ELF-1 (cell line): ENCODE measurements at places on chromosomes 4 and X.

- DNase-seq, result no peak
Measured at GRCh38 chrX:118347736-118348135, 1.8 kb downstream of the WDR44 start.

DNA sequence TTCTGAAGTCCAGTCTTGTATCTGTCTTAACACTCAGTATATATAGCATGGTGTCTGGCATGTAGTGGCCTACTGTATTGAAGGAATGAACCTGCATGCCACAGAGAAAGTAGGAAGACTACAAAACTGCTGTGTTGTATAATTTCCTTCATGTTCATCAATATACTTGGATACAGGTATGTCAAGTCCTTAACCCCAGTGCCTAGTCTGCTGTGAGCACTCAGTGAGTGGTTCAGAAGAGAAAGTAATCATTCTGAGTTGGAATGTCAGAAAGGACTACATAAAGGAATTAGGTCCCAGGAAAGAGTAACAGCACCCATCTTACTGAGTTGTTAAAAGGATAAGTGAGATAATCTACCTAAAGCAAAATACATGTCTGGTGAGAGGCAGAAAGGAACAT is 32.0 kb downstream of the ABCE1 start:
- DNase-seq, result no peak

DNA sequence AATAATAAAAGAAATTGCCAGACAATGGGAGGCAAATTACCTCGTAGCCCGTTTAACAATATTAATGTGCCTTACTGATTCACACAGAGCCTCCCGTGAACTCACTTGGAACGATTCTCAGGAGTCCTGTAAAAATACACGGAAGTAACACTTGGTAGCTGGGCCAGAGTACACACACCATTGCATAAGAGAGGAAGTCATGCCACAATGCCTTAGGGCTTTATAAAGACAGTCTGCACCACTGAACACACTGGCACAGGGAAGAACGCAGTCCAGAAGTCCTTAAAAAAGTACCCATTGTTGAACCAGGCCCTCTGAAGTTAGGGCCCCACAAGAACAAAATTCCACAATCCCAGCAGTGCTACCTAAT is 15.1 kb downstream of the SLC2A9 start:
- DNase-seq, result no peak

- no peak for DNase-seq
Measured at GRCh38 chr4:27245216-27245615, 384.6 kb downstream of the STIM2 start.

GRCh38 chrX:85114776-85115175 is 111.1 kb downstream of the APOOL start:
- no peak for DNase-seq

DNA sequence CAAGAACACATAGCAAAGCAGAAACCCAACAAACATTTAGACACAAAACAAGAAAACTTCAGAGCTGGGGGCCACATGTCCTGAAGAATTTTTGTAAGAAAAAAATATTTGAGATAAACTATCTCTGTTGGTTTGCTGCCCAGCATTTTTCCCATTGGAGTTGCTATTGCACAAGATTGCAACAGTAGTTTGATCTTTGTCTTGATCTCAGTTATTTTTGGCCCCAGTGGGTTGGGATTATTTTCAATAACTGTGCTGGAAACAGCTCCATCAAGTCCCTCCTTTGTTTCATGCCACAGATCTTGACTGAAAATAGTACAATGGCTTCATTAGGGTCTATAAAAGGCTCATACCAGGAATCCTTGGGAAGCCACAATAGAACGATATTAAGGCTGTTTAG is 103.8 kb upstream of the RAI2 start:
- no peak for DNase-seq

DNA sequence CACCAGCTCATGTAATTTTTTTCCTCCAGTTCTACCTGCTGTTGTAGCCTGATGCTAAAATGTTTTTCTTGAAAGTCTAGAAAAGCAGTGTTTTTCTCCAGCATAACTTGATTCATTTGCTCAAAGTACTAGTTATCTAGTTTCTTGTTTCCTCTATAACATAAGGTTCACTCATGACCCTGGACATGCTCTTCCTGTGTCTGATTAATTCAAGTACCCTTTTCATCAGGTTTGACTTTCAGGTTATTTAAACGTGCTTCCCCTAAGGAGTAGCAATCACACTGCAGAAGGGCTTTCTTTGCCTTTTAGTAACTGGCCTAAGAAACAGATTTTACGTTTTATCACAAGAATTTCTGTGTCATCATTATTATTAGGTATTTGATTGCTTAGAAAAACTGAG is 66.8 kb upstream of the EGFL6 start:
- DNase-seq, result no peak

- no peak for DNase-seq
Measured at GRCh38 chrX:69110116-69110530, 55.1 kb downstream of the PJA1 start.

DNA sequence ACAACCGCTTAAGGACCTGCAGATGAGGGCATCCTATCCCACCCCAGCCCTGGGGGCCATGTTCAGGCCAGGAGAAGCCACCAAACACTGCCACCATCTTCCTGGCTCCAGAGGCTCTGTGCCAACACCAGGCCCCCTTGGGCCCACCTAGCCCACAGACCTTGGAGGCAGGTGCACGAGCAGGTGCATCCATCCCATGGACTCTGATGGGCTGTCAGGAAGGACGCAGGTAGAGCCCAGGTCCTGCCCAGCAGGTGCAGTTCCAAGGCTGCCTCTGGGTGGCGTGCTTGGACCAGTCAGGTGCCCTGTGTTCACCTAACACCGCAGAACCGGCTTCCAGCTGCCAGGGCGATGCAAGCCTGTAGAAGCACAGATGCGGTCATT is 22.8 kb upstream of the PDE6B start:
- DNase-seq, result peak; percentile 87

- peak; percentile 15 for DNase-seq
Measured at GRCh38 chr4:60805500-60806313, 394.4 kb upstream of the ADGRL3 start.

- DNase-seq, result no peak
Measured at GRCh38 chrX:18026166-18026565, 165.1 kb upstream of the RAI2 start.

DNA sequence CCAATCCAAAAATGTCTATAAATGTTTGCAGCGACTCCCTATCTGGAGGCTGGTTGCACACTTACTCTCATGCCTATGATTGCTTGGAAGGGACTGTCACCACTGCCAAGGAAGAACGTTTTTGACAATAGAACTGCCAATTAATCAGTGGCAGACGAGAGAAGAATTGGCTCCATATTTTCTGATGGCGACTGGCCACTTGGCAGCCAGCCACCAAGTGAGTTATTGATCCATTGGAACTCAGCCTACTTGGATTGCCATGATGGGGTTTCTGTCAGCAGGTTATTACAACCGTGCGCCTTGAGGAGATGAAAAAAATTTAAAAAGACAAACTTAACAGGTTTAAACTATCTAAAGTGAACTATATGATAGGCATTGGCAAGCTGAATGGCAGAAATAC is 47.4 kb downstream of the LINC00632 start:
- DNase-seq, result no peak

DNA sequence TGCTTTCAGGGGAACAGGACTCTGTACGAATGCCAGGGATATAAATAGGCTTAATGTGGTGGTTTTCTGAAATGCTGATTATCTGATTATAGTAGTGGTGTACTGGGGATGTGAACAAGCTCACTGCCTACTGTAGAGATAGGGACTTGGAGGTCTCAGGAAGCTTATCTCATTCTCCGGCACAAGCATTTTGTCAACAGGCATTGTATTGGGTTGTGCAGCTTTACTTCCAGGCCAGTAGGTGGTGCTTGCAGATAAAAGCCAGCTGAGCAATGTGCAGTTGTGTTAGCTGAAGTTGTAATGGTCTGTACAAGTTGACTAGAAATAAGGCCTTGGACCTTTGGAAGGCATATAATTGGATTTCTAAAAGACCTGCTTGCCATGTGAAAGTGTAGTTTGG is 49.5 kb upstream of the TMLHE start:
- peak; percentile 13 for DNase-seq

GRCh38 chr4:174430576-174430975 is 91.7 kb downstream of the HPGD start:
- no peak for DNase-seq

DNA sequence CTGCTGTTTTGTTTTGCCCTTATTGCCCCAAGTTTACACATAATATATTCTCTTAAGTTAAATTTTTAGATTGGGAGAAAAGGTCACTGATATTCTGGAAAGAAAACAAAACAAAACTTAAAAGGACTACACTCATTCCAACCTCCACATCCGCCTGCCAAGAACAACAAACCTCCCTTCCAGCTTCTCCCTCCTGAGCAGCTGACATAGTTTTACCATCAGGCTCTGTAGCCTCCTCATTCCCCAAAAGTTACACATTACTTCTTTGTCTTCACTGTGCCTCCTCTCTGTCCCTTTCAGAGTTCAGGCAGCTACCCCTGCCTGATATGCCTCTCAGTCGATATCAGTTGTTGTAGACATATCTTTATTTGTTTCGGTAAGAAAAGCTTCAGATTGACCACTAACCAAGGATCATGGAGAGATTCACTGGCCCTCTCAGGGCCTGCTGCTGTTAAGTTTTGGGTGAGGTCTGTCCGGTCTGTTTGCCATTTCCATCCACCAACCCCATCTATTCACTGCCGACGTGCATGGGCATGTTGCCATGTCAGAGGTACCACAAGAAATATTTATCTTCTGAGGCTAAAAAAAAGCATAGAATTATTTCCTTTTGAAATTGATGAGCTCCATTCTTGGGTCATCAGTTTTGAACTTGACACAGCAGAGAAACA is 164.1 kb downstream of the GASK1B start:
- DNase-seq, result no peak

GRCh38 chr4:152224721-152225420 is 311.0 kb downstream of the FBXW7 start:
- no peak for DNase-seq

- no peak for DNase-seq
Measured at GRCh38 chr4:82711158-82711785, 87.3 kb downstream of the SCD5 start.

DNA sequence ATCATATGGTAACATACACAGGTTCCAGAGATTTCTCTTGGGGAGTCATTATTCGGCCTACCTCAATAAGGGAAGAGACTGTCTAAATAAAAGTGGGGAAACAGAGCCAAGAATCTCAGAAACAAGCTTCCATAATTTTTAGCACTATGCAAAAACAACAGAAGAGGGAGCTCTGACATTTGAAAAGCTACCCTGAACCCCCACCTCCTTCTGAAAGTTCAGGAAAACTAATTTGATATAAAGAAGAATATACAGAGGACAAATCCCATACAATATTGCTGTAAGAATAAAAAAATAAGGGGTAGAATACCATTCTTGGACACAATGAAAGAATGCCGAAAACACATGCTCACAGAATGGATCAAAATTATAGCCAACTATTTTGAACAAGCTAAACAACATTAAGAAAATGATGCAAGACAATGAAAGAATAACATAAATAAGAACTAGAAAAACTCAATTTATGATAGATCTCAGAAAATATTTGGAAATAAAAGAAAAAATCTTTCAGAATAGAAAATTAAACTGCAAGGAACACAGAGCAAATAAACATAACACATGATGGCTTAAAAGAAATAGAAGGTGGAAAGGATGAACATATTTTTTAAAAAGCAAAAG is 14.4 kb upstream of the ZNF41 start:
- no peak for DNase-seq
